NCI-H2081 (cell line): ENCODE measurements at places on chromosomes 5 and 9.

- DNase-seq, result no peak
Measured at GRCh38 chr9:82124090-82124489, 135.5 kb downstream of the SPATA31D1 start.

DNA sequence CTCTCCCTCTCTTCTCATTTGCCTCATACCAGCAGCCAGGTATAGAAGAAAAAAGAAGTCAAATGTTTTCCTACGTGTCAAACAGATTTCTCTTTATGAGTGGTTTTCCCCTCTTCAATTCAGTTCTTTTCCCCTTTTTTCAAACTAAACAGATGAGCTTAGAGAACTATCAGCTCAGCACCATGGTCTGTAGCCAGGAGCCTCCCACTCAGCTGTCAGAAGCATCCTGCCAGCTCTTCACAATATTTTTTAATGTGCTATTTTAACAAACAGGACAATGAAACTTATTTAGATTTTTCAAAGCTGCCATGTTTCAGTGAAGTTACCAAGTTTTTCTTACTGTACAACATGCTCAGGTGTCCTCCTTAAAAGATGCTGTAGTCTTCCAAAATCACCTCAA, 63.5 kb downstream of the CMYA5 start:
- DNase-seq, result no peak

GRCh38 chr5:122152266-122152900, 23.0 kb downstream of the ZNF474 start:
- DNase-seq, result no peak

- no peak for DNase-seq
Measured at GRCh38 chr5:6660688-6661087, 27.4 kb downstream of the SRD5A1 start.

GRCh38 chr9:137798901-137799629, 78.5 kb upstream of the CACNA1B start:
- peak; percentile 52 for DNase-seq

GRCh38 chr9:89304020-89304833, 6.8 kb upstream of the CKS2 start:
- DNase-seq, result no peak

DNA sequence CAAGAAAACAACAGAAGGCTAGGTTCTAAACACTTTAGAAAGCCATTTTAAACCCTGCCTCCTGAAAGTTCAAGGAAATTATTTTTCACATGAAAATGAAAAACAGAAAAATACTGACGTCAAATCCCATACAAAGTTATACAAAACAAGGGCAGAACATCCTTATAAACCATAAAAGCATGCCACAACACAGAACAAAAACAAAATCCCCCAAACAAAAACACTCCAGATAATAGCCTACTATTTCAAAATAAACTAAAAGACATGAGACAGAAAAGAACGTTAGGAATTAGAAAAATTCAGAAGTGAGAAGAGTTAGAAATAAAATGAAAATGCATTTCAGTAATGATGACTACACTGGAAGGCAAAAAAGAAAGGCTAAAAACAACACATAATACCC, 173.6 kb downstream of the DCP2 start:
- no peak for DNase-seq

GRCh38 chr9:111094433-111094924, 56.2 kb upstream of the LPAR1 start:
- no peak for DNase-seq

DNA sequence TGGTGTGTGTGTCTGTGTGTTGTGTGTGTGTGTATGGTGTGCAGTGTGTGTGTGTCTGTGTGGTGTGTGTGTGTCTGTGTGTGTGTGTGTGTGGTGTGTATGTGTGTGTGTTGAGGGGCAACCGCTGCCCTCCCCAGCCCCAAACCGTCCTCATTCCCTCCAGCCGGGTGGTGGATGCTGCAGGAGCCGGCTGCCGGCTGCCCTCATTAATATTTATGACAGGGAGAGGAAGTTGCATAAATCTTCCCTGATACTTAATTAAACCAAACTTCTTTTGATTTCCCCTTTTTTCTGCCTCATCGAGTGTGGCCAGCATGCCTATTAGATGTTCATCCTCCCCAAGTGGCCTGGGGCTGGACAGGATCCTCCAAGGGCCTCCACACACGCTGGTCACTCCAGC, 121.4 kb upstream of the MVB12B start:
- no peak for DNase-seq

GRCh38 chr5:75053054-75053303, 621 bp upstream of the GCNT4 start:
- no peak for DNase-seq

GRCh38 chr9:22158927-22159346, 149.8 kb upstream of the CDKN2B start:
- no peak for DNase-seq

DNA sequence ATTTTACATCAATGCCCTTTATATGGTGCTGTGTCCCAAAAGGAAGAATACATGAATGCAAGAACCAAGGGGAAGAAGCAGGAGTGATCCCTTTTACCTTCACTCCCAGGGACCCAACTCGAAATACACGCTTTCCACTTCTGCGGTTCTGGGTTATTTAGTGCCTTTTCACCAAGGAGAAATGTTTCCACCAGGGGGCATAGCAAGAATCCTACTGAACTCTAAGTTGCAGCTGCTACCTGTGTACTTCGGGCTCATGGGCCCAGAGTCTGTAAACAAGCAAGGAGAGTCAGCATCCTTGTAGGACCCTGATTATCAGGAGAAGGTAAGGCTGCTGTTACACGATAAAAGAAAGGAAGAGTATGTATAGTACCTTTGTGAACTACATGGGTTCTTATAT, 45.7 kb downstream of the DPYSL3 start:
- peak; percentile 45 for DNase-seq

- DNase-seq, result no peak
Measured at GRCh38 chr5:140862441-140863295, 6.1 kb upstream of the PCDHA11 start.

- DNase-seq, result no peak
Measured at GRCh38 chr5:180133551-180133950, 62.0 kb upstream of the RNF130 start.

DNA sequence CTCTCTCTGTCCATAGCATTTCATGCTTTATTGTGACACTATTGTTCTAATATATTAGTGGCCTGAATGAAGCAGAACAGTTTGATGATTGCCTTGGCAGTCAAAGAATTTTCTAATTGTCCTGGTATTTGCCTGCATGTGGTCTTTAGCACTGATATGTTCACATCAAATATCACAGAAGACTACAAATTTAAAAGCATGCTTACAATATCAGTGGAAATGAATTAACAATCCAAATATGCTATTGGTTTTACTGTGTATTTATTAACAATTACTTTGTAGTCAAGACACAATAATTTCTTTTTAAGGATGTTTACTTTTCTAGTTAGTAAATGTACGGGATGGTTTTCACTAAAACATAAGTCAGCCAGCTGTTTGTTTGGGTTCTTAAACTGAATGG, 18.3 kb downstream of the EFNA5 start:
- DNase-seq, result no peak

DNA sequence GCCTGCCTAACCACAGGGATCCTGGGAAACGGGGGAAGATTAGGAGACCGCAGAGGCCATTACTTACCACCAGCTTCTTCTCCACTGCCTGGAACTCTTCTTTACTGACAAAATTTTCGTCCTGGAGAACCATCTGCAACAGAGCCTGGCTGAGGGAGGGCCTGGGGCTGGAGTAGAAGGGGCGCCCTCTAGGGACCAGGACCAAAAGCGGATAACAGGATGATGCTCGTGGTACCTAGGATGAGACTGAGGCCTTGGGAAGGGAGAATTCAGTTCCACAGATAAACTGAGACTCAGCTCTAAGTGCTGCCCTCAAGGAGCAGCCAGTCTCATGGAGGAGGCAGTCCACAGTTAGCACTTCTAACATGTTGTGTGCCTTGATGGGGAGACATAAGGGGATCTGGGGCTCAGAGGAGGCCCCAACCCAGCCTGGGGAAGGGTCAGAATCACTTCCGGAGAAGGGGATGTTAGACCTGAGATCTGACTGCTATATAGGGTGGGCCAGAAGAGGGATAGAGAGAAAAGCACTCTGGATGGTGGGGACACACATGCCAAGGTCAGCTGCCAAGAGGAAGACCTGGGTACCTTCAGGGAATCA, 1.2 kb downstream of the SPATA24 start:
- no peak for DNase-seq

- no peak for DNase-seq
Measured at GRCh38 chr9:80285326-80285725, 713.6 kb downstream of the TLE4 start.

GRCh38 chr9:121620777-121621449, 30.5 kb upstream of the DAB2IP start:
- no peak for DNase-seq

GRCh38 chr5:131270809-131271208, 7.0 kb downstream of the CDC42SE2 start:
- DNase-seq, result no peak

DNA sequence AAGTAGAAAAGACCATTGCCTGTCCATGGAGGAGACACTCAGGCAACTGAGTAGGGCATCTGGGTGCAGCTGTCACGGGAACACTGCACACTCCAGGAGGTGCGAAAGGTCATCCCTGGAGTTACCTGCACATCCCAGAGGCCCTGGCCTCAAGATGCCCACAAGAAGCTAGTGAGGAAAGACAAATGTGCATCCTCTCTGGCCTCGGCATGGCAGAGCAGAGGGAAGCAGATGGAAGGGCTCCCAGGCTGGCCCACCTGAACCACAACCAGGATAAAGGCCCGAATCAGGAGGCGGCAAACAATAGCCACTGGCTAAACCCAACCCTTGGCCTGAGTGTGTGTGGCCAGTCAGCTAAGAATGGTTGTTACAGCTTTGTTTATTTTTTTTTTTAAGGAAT, 231.7 kb downstream of the SYK start:
- no peak for DNase-seq

GRCh38 chr5:177496727-177497291, 595 bp downstream of the PDLIM7 start:
- DNase-seq, result peak; percentile 19

DNA sequence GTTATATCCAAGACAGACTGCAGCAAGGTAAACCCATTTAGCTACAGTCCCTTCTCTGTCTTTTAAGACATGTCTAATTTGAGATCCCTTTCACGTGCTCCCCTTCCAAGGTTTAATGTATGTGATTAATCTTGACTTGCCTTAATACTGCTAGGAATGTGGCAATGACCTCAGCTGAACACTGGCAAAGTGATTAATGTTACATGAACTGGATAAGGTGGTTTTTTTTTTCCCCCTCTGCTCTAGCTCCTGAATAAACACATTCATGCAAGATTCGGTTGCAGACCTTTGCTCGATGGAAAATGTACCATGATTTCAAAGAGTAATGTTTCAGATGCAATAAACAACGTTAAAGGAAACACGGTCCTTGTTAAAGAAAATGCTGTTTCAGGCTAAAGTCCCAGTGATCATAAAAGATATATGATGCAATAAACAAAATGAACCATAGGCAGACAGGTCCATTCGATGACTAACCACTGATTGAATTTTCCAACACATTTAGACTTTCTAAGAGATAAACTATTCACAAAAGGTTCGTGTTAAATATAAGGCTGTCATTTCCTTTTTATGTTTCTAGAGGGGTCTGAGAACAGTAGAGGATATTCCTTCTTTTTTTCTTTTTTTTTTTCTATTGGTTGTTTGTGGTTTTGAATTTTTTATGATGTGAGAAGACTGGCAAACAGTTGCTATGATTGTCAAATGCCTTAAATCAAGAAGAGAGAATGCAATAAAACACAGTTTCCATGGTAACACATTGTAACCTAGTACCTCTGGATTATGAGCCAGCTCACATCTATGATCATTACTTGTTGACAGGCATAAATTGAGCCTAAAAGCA, 44.7 kb upstream of the ZNF608 start:
- DNase-seq, result peak; percentile 20

DNA sequence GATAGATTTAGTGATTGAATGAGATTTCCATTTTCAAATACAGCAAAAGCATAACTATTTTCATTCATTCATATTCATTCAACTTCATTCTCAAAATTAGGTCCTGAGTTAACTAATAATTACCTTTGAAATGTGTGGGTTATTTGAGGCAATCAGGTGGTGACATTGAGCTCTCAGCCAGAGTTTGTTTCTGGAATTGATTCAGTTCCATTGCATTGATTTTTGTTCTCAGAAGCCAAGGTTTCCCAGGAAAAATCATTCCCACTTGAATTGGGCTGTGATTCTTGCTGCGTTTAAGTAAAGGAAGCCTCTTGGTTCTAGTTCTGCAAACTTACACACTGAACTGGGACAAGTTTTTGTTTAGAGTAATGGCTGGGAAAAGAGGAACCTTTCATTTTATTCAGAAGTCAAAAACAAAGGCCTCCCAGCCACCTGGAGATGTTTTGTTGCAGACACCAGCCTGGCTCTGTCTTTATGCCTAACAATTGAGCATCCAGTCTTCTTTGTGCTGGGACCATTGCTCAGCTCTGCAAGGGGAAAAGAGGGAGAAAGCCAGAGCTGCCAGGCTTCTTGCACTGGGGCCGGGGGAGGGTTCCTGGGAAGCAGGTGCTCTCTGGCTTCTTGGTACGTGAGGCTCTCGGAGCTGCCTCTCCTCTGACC, 198.6 kb downstream of the TRIO start:
- DNase-seq, result no peak

- DNase-seq, result no peak
Measured at GRCh38 chr5:59069438-59070079, 486.7 kb downstream of the RAB3C start.

GRCh38 chr5:96141749-96142148, 180.1 kb upstream of the ELL2 start:
- no peak for DNase-seq

DNA sequence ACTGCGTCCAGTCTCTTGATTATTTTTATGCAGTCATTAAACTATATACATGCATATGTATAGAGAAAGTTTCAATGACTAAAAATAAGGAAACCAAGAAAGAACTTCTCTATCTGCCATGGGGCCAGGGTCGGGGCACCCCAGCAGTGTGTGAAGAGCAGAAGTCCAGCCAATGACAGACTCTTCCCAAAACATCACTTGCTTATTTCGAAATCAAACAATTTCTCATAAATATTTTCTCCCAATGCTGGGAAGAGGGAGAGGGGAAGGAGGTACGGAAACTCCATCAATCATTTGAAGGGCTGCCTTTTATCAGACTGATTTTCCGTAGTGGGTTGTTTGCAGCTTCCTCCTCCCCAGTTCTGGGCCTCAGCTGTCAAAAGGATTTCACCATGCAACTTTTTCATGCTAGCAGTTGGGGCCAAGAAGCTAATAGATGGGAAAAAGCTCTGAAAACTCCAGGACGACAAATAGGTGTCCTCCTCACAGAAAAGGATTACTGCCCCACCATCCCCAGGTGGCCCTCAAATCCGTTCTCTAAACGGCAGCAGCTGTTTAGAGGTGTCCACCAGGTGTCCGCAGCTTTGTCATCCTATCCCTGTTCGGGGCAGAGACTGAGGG, 617 bp upstream of the FPGS start:
- no peak for DNase-seq

GRCh38 chr5:78509145-78509865, 139.3 kb downstream of the LHFPL2 start:
- no peak for DNase-seq

GRCh38 chr9:89940625-89941024, 335.8 kb downstream of the GADD45G start:
- DNase-seq, result no peak

DNA sequence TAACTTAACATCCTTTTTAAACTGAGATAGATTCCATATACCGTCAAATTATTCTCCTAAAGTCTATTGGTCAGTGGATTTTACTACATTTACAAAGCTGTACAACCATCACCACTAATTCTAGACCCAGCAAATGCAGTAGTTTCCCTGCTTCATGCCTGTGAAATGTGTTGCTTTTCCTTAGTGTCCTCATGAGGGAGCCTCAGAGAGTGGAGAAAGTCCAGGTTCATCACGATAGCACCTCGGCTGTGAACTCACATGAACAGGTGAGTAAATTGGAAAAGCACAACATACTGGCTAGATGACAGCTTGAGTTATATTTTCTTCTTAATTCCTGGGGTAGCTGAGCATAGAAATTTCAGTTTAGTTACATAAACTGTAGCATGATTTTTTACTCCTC, 653.7 kb downstream of the MTRR start:
- DNase-seq, result peak; percentile 35
